Fibroblast of villous mesenchyme (primary cell): ENCODE measurements at places on chromosomes 12 and 14.

DNA sequence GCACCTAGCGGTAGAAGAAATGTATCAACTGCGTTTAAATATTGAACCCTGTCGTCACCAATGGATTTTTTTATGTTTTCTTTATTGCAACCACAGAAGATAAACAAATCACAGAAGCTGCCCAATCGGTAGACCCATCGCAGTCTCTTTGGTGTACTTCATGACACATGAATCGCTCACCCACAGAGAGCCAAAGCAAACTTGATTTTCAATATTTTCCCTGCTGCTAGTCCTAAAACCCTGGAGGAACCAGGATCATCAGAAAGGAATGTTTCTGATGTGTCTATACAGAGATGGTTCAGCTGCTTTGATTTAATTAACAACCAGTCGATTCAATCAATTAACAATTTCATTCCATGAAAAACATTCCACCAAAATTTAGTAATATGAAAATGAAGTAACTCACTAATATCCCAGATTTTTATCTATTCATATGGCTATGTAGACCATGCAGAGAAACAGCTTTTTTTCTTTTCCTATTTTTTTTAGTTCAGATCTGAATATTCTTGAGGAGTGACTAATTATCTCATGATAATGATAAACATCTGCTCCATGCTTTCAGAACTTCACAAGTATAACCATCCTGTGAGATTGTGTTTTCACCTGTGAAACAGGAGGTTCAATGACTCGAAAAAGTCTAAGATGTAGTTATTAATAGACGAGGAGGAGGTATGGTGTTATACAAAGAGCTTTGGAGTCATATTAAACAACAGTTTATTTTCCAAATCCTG is 46.1 kb downstream of the DIO2 start:
- DNase-seq = no peak

DNA sequence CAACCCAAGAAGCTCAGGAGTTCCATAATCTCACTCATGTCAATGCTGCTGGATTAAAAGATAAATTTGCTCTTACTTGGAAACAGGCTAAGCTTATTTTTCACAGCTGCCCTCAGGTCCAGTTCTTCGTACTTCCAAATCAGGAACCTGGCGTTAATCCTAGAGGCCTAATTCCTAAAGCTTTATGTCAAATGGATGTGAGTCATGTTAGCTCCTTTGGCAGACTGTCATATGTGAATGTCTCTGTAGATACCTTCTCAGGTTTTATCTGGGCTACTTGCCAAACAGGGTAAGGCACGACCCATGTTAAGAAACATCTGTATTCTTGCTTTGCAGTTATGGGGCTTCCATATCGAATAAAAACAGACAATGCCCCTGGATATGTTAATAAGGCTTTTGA is 504.6 kb downstream of the ALG10 start:
- no peak for DNase-seq

DNA sequence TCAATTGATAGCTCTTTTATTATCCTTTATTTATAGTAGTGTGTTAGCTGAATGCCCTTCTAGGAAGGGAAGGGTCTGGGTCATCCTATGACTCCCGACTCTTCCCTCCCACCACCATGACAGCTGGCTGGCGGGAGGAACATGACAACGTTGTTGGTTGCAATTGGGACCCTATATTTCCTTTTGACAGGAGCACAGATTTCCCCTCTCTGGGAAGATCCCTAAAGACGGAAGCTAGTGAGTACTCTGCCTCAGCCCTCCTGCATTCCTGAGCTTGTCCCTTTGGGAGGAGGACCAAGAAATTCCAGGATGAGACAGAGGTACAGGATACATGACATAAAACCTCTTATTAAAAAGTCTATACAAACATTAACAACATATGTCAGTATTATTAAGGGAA is 485.4 kb downstream of the NAV3 start:
- no peak for DNase-seq

- no peak for DNase-seq
These were observed 5.2 kb upstream of the LMO3 start for GRCh38 chr12:16611146-16611545.

- no peak for DNase-seq
These were observed 10.8 kb downstream of the DLK1 start for GRCh38 chr14:100737526-100737925.

GRCh38 chr14:65150898-65151608 is 48.7 kb upstream of the MAX start:
- no peak for DNase-seq

GRCh38 chr14:83217492-83217891 is 1683.8 kb upstream of the SEL1L start:
- DNase-seq = peak; percentile 80

DNA sequence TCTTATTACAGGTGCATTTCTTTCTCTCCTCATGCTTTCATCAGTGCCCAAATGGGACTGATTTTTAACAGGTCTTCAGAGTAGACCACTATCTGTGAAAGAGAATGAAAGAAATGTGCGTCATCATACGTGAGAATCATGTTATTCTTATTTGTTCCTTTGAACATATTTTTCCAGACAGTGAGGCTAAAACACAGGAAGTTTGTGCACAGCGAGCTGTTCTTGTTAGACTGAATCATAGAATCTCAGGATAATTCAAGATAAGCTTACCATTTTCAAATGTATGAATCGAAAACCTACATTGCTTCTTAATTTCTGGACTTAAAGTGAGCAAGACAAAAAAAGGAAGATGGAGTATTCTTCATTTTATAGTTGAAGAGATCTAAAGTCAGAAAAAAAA is 383.1 kb downstream of the EGLN3 start:
- DNase-seq = peak; percentile 55

- DNase-seq = peak; percentile 65
These were observed 9.3 kb downstream of the DAAM1 start for GRCh38 chr14:59197695-59198262.

DNA sequence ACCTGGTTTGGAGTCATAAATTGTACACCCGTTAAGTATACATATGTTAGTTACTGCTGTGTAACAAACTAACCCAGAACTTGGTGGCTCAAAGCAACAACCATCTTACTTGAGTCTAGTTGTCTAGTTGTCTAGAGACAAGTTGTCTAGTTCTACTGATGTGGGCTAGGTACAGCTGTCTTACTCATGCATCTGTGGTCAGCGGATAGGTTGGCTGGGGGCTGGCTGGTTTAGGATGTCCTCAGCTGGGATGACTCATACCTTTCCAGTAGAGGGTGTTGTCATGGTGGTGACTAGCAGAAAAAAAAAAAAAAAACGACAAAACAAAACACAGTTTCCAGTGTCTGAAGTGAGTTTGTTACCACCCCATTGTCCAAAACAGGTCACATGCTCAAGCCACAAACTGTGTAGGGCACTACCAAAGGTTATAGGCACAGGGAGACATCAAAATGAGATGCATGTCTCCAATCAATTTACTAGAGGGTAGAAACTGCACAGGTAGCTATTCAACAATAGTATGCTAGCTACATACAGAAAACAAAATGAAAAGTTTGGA is 680.3 kb downstream of the MED13L start:
- peak; percentile 33 for DNase-seq

- peak; percentile 12 for DNase-seq
These were observed 101.5 kb downstream of the KICS2 start for GRCh38 chr12:64120568-64120967.

DNA sequence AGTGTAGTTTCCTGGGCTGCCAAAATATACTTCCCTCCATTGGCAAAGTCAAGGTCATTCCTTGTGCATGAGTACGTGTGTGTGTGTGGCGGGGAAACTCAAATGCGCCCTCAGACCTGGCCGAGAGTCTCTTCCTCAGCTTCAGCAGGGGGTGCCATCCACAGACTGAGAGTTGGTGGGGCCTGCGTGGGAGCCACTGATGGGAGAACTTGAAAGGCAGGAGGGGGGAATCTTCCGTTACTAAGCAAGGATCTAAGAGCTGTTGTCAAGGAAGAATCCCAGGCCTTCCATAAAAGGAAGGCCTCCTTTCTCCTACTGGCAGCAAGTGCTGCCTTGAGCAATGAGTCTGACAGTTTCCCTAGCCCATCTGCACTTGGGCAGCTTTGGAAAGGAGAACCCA is 274.9 kb downstream of the EMP1 start:
- DNase-seq = no peak

GRCh38 chr12:74119811-74120362 is 417.7 kb upstream of the ATXN7L3B start:
- DNase-seq = no peak

DNA sequence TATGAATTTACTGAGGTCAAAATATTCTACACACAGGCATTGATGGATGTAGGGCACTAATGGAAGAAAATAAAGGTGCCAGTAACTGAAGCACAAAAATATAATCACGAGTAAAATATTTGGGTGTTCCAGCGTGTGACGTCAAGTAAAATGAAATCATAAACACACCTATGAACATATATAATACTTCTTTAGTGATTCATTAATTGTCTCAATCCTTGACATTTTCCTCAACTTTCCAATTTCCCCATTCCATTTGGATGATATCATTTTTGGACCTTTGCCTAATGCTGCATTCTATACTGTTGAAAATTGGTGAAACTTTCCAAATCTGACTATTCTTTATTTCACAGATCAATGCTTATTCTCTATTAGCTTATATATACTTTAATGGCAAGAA is 649.3 kb downstream of the GALC start:
- DNase-seq = no peak

- DNase-seq = peak; percentile 6
These were observed 2.3 kb upstream of the KRT6A start for GRCh38 chr12:52495389-52495788.

- DNase-seq = no peak
These were observed 136.7 kb downstream of the AACS start for GRCh38 chr12:125201940-125202339.

- DNase-seq = no peak
These were observed 11.3 kb downstream of the TMEM179 start for GRCh38 chr14:104593241-104593701.

DNA sequence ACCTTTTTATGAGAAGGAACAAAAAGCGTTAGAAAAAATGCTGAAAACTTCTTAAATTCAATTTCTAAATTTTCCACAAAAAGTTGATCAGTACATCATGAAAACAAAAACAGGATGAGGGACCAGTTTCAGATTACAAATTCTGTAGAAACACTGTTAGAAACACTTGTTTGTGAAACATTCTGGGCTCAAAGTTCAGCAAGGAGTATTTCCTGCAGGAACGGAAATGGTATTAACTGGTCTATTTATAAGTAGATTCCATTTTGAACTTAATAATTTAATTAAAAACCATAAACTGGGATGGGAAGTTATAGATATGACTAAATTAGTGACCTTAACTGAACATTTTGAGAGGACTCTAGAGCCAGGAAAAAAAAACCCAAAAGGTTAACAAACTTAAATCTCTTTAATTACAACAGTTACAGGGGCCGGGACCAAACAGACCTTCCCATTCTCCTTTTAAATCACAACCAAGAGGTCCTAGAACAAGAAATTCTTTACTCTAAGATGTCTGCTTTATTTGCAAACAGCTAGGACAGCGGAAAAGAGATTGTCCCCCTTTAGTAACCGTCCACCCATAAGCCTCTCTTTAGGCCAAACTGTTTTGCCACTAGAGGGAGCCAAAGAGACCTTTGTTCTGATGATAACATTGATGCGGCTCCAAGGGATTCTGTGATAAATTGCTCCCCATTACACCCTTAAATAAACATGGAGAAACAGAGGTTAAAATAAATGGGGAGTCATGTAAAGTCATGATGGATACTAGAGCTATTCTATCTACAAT is 69.0 kb upstream of the RERGL start:
- DNase-seq = peak; percentile 16

- DNase-seq = no peak
These were observed 263.5 kb upstream of the ALG10B start for GRCh38 chr12:38053113-38053512.

DNA sequence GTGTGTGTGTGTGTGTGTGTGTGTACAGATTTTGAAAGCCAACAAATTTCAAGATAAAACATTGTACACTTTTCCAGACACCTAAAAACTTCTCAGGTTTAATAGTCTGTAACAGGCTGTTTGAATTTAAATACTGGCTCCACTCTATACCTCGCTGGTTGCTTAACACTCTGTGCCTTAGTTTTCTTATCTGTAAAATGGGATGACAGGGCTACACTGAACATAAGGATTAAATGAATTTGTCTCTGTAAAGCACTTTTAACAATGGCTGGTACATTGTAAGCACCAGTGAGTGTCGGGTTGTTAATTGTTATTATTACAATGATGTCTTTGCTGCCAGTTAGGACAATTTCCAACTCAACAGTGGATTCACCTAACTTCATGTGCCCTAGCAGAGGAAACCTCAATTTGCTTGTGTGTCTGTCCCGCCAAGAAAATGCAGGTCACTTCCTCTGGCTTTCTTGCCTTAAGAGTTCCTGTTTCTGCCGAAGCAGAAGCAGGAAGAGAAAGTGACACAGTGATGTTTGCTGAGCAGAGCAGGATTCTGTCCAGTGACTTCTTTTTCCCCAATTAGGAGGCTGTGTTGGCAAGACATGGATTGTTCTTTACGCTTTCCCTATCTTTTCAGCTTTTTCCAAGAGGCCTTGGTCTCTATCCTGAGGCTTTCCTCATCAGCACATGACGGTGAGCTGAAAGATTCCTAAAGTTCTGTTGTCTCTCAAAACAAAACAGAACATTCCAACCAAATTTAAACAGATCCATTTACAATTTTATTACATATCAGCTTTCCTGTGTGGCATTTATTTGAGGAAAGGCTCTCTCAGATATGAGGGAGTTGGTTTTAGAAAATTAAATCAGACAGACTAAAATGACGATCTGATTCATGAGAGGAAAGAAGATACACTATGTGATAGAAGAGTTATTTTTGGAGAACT is 154.1 kb upstream of the ATP2B1 start:
- DNase-seq = peak; percentile 29

DNA sequence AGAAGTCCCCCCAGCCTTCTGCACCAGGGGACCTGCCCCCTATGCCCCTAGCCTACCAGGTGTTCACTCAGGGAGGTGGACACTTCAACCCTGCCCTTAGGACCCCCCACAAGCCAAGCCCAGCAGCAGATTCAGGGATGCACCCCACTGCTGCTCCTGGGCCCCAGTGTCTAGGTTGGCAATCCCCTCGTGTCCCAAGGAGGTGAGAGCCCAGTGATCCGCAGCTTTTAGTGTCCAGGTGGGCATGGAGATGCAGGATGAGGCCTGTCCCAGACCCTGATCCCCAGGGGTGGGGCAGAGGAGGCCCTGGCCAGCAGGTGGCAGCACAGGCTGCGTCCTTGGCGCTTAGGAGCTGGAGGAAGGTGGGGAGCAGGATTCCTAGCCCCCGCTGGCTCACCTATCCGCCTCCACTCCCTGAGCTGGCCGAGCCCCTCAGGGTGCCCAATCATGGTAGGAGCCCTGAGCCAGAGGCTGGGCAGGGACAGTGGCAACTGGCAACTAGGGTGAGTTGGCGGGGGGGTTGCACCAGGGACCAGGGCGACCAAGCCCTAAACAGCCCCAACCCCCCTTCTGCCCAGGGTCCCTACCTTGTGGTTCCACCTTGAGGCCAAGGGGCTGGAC is 4.1 kb downstream of the CKB start:
- DNase-seq = no peak
